ENCODE measurements at places on chromosomes 3 and 15.

DNA sequence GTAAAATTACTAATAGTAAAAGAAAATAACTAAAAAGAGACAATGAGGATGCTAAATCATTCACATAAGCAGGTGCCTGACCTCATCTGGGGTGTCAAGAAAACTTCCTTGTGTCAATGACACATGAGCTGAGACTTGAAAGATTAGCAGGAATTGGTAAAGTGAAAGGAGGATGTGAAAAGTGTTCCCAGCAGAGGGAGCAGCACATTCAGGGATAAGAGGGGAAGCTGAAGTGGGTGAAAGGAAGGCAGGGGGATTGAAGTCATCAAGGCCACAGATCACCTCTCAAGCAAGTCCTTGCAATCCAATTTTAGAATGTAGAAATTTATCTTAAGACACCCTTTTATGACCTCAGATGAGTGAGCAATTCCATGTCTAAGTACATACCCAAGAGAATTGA, 60.2 kb upstream of the ACP3 start:
- DNase-seq = no peak

DNA sequence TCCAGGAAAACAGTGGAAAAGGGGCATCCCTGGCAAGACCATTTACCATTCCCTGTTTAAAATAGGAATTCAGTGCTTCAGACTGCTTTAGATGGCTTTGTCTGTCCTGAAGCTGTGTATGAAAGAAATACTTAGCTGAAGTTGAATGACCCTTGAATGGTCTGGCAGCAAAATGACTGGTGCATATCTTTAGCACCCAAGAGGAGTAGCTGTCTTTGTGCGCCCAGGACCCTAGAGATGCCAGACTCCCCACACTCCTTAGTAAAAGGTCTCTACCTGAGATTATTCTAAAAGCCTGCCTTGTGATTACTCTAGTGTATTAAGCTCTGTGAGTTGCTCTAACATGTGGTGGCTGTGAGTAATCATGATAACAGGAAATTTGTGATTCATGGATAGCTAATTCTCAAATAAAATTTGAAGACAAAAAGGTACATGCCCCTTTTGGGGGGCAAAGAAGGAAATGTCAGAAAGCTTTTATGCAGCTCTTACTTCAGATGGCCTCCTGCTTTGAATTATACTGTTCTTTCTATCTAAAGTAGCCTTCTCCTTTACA, 3.2 kb downstream of the MAPKBP1 start:
- DNase-seq = peak; percentile 51

GRCh38 chr3:197746801-197747237, 2.9 kb upstream of the FYTTD1 start:
- DNase-seq = no peak

DNA sequence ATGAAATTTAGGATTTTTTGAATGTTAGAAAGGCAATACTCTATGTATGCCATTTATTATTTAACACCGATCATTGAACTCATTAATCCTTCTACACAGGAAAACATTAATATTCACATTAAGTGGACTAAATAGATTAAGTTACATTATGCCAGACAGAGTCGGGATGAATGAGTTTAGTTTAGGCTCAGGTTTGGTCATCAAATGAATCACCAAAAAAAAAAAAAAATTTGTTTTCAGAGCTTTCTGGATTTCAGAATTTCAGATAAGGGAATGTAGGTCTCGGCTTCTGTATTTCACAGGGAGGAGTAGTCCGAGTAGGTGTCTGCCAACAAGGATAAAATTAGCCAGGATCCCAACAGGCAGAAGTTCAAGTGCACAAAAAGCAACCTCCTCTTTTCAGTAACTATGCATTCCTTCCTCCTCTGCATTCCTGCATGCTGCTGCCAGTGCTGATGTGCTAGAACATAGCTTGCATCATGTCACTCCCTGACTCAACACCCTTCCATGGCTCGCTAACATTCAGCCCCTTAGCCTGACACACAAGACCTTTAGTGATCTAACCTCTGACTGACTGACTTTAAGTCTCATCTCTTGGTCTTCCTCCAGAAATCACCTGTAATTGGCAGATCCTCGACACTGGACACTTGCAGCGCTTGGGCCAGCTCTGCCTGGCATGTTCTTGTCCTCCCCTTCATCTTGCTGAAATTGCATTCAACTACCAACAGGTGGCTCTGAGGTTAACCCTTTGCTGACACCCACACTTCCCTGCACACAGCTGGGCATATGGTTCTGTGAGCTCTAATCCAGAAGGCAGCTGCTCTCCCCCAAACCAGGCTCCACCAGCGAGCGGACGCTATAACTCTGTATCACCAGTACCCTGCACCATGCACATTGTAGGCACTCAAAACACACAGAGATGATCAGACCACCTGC, 145.4 kb upstream of the PROK2 start:
- no peak for DNase-seq

- DNase-seq = no peak
These were observed 494.0 kb upstream of the TGFBR2 start for GRCh38 chr3:30112411-30112810.

DNA sequence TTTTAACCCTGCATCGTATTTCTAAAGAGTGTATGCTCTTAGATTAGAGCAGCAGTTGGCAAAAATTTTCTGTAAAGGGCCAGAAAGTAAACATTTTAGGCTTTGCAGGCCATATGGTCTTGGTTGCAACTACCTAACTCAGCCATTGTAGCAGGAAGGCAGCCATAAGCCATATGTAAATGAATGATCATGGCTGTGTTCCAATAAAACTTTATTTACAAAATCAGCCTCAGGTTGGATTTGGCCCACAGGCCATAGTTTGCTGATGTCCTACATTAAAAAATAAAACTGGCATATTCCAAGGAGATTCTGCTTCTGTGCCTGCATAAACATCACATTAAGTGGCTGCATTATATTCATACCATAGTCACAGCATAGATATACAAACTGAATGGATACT, 134.9 kb downstream of the STT3B start:
- DNase-seq = no peak

- DNase-seq = peak; percentile 63
These were observed 3.6 kb downstream of the BCL6 start for GRCh38 chr3:187741403-187742350.

GRCh38 chr3:68699541-68699940, 232.8 kb downstream of the TAFA4 start:
- DNase-seq = no peak

DNA sequence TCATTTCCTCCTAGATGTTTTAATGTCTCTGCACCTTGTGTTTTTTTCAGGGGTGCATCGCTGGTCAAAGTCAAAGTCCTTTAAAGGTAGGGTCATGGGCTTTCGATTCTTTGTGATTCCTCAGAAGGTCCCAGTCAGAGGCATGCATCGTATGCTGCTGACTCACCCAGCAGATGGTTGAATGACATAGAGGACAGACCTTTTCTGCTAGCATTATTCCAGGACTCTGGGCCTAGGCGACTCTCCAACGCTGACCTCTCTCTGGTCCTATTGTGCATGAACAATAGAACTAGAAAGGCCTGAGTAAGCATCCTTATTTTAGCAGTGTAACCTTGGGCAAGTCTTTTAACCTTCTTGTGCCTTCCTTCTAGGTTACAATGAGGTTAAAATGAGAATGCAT, 75.9 kb downstream of the DGKG start:
- no peak for DNase-seq

GRCh38 chr3:157282261-157283191, 122.6 kb upstream of the CCNL1 start:
- DNase-seq = peak; percentile 93

GRCh38 chr3:46929324-46929723, 47.2 kb downstream of the CCDC12 start:
- DNase-seq = no peak

DNA sequence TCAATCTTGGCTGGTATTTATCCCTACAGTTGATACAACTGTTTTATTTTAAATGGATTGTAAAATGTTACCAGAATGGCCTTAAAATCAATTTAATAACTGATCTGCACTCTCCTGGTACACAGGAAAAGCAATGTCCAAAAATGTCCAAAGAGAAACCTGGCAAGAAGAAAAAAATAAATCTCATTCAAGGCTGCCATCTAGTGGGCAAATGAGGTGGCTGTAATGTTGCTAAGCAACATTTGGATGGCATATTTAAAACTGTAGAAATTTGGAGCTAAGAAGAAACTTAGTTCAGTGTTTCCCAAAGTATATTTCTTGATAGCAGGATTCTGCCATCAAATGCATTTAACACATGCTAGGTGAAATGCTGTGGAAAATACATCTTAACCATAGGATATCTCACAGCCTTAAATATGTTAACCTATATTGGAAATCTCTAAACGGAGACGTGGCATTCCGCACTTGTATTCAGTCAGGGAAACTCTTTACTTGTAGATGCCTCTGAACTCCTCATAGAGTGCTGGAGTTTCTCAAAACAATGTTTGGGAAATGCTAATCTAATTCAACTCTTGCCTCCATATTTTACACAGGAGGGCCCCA, 216.8 kb downstream of the ERC2 start:
- DNase-seq = peak; percentile 51

DNA sequence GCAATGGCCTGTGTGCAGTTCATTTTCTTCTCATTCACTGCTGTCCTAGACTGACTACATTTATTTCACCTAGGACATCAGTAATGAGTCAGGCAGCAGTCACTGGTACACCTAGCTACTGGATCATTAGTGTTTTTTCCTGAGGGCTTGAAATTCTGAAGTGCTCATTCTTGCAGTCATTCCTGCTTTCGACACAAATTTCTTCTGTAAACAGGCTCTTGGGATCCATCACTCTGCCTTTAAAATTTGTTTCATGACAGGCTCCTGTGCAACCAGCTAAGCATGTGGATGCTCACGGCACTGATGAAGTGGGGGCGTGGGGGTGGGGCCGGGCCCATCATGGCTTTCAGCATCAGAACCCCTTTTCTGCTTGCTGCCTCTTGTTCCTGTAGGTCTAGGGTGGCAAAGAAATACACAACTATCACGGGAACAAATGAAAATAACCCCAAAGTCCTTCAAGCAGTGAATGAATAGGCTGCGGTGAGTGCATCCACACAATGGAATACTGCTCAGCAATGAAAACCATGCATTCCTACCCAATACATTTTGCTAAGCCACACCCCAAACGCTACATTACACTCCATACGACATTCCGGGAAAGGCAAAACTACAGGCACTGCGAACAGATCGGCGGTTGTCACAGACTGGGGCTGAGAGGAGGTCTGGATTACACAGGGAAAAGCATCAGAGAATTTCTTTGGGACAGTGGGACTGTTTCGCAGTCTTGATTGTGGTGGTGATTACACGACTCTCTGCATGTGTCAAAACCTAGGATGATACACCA, 9.3 kb upstream of the MELTF start:
- no peak for DNase-seq

GRCh38 chr15:30985081-30985531, 6.3 kb downstream of the MTMR10 start:
- DNase-seq = no peak

GRCh38 chr3:32870373-32871095, 52.7 kb downstream of the TRIM71 start:
- no peak for DNase-seq

DNA sequence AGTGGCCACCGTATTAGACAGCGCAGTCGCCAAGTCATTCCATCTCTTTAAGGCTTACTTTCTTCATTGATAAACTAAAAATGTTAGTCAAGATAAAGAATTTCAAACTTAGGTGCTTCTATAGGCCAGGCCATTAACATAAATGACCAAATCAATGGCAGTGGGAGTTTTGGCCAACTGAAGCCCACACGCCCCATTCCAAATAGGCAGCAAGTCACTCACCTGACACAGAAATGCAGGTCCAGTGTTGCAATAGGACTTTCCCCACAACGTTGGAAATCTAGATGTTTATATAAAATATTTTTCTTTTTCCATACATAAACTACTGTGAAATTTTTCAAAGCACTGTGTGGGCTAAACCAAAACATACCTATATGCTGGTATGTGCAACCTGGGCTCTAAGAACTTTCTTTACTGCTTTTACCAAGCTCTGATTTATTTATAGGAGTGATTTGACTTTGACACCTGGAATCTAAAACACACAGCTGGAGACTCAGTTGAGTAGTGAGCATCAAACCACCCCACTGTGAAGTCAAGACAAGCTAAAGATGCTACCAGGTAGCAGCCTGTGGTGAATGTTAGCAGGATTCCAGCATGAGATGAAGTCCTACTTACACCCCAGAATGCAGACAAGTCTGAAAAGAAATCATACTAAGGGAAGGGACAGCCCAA, 15.1 kb downstream of the GOLIM4 start:
- no peak for DNase-seq

DNA sequence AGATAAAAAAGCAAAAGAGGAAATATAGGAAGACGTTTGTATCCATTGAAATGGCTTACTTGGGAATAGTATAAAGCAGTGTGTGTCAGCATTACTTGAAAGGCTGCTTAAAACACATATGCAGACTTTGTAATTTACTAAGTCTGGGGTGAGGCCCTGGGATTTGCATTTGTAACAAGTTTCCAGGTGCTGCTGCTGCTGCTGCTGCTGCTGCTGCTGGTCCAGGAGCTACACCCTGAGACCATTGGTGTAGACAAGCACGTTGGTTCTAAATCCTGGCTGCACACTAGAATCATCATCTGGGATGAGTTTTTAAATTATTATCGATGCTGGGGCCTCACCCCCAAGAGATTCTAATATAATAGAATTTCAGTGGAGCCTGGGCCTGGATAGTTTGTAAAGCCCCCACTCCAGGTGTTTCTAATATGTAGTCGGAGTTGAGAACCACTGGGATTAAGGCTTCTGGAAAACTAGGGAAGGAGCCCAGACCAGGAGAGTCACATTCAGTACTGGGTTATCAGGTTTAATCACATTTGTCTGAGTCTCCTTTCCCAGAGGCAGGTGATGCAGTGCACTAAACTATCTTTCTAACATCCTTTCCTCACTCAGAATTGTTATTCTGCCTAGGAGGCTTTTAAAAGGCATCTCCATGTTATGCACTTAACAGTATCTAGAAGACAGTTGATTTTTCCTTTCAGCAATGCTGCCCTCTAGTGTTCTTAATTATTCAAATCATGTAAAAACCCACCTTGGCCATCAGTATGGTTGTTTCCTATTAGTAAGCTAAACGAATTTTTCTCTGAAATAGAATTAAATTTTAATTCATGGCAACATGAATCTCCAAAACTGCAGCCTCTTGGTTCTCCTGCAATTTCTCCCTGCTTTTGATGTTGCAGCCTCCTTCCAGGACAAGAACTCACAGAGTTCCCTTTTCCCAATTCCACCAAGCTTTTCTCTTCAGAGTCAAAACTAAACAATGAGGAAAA, 45.4 kb downstream of the SSR3 start:
- DNase-seq = peak; percentile 60

- no peak for DNase-seq
These were observed 35.4 kb upstream of the RBMS3 start for GRCh38 chr3:29245441-29245840.

GRCh38 chr15:51307325-51307724, 31.1 kb downstream of the CYP19A1 start:
- no peak for DNase-seq

GRCh38 chr3:185549122-185549521, 3.3 kb downstream of the LIPH start:
- DNase-seq = peak; percentile 98

Data from HFFc6 (cell line).